ENCODE measurements at places on chromosomes 7 and 10.

GRCh38 chr10:31615129-31615528 is 296.1 kb downstream of the ZEB1 start:
- no peak for DNase-seq

- no peak for DNase-seq
Measured at GRCh38 chr7:16668978-16669377, 23.0 kb downstream of the BZW2 start.

- DNase-seq: no peak
Measured at GRCh38 chr7:39659356-39660013, 36.1 kb downstream of the RALA start.

GRCh38 chr7:94042381-94042780 is 38.2 kb upstream of the BET1 start:
- peak; percentile 21 for DNase-seq

DNA sequence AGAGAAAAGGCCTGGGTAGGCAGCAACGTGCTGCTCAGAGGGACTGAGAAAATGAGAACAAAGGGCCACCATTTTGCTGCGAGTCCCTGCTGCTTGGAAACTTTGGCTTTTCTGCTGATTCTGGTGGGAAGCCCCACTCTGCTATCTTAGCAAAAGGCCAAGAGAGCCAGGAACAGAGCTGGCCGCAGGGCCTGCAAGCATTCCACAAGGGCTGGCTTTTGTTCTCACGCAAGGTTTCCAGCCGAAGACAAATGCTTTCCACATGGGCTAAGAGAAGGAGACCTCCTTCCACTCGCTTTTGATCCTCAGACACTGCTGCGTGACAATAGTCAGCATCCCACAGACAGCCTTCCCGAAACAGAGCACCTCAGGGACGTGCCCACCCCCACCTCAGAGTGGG is 163.1 kb downstream of the ARHGAP12 start:
- no peak for DNase-seq

GRCh38 chr10:76428551-76429367 is 997.3 kb downstream of the LRMDA start:
- DNase-seq: no peak

GRCh38 chr10:44803862-44804261 is 107.3 kb upstream of the TMEM72 start:
- no peak for DNase-seq

- DNase-seq: no peak
Measured at GRCh38 chr10:49180444-49180860, 7.7 kb downstream of the TMEM273 start.

DNA sequence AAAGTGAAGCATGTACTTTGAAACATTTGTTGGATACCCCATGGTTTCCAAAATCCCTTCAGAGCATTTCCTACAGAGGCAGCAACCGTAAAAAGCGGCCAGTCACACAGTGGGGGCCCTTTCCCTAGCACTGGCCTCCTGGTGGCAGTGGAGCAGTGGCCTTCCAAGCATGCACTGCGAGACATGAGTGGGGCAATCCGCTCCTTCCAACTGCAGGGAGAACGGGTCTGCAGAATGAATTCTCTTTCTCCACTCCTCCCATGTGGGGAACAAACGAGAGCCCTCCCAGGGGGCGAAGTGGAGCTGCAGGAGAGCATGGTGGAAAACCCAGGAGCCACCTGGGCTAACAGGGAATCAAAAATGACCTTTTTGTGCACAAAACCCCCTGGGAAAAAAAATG is 542.9 kb upstream of the GALNT17 start:
- no peak for DNase-seq

DNA sequence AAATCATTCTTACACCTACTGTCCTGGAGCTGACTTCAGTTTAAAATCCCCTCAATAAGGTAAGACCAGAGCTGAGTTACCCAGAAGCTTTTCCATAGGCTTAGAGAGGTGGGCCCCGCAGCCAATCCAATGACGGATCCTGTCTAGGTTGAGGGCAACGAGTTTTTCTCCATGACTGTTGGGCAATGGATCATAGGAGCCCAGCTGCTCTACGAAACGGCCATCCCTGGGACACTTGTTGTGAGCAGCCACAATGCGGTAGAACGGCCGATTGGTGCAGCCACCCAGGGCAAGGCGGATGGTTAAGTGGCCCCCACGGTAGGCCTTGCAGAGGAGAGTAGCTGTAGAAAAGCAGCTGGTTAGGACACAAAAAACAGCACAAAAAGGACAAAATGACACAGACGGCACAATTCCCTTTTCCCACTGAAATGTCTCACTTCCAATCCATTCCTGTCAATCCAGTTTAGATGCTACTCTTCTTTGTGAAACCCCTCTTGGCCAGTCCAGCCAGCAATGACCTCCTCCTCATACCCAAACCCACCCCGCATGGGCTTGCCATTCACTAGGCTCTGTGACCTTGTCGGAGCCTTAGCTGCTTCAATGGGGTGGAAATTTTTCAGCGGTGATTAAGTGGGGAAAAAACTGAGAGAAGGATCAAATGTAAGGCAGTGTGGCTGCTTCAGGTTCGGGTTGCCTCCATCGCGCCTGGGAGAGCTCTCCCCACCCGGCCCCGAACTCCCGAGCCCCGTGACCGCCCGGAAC is 580 bp downstream of the MRPS16 start:
- DNase-seq: no peak

DNA sequence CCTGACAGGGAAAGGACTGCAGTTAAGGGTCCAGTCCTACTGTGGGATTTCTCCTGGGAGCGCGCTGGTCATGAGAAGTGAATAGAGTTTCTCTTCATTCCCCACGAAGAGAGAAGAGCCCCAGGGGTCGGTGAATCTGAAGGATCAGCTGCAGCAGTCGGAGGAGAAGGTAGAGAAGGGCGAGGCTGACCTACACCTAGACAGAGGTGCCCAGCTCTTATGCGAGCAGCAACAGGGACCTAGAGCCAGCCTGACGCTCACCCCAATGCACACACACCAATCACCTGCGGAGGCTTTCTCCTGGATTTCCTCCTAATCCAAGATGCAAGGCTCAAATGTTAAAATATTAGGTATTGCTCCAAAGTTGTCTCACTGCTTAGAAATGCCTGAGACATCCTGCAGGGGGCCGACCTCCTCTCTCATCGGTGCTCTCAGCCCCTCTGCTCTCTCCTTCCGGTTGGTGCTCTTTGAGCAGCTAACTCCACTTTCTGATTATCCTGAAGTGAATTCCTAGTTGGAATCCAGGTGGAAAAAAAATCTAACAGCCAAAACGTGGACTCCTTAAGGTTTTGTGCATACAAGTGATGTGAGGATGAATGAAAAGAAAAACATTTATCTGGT is 176.4 kb downstream of the AHR start:
- DNase-seq: no peak

DNA sequence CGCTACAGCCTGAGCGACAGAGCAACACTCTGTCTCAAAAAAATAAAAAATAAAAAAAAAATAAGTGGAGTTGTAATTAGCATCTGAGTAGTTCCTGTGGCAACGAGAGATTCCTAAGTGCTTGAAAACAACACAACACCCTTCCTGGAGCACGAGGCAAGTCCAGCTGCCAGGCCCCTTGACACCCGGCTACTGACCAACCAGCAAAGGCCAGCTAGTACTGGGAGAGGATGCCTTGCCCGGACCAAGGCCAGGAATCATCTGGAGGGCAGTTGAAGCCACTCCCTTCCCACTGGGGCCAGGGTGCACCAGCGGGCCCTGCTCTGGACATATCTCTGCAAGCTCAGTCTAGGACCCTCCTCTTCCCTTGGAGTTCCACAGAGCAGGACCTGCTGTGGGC is 536 bp downstream of the C10orf105 start:
- no peak for DNase-seq

DNA sequence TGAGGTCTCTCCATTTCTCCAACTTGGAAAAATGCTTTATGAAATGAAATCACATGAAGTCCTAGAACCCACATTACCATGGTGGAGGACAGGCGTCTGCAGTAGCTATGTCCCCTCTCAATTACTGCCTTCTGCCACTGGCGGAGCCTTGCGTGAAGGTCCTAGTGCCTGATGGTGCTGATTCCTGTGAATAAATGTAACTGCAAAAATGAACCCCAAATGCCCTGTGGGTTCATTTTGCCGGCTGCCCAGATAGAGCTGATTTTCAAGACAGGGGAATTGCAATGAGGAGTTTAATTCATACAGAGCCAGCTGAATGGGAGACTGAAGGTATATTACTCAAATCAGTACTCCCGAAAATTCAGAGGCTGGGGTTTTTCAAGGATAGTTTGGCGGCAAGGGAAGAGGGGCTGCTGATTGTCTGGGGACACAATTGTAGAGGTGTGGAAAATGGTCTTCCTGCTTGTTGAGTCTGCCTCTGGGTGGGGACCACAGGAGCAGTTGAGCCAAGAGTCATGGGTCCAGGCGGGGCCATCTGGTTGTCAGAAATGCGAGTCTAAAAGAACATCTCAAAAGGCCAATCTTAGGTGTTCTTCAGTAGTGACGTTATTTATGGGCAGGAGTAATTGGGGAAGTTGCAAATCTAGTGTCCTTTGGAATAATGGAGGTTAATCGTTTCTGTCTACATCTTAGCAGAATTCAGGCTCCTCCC is 13.5 kb downstream of the PRF1 start:
- no peak for DNase-seq

- no peak for DNase-seq
Measured at GRCh38 chr7:37283716-37284115, 164.9 kb downstream of the ELMO1 start.

- DNase-seq: no peak
Measured at GRCh38 chr7:157625973-157626742, 289.4 kb downstream of the DNAJB6 start.

- peak; percentile 44 for DNase-seq
Measured at GRCh38 chr10:105797234-105797890, 1156.3 kb downstream of the SORCS3 start.

- DNase-seq: no peak
Measured at GRCh38 chr7:121395494-121395960, 581 bp downstream of the FAM3C start.

- DNase-seq: no peak
Measured at GRCh38 chr10:125017547-125018298, 75.8 kb downstream of the ZRANB1 start.

GRCh38 chr10:13950543-13950939 is 363.8 kb downstream of the PRPF18 start:
- no peak for DNase-seq

DNA sequence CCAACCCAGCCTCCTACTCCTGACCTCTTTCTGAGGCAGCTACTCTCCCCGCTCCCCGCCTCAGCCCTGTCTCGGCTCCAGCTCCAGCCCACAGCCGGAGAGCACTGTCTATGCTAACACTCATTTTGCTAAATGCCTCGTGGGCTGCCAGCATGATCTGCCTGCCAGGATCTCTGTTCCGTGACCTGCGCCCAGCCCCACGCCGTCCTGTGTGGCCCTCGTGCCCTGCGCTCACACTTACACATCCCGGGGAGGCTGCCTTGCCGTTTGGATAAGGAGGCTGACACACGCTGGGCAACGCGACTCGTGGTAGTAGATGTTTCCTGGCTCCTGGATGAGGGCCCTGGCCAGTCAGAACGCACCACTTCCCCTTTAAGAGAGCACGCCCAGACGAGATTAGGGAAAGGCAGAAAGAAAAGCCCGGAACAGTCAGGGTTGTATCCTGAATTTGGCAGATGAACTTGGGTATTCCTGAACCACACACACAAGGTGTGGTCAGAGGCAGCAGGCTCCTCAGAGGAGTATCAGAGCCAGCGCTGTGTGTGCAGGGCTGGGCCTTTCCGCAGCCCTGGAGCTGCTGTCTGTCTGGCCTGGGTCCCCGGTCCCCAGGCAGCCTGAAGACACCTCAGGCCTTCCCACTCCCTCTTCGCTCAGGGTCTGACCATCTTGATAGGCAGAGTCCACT is 97.7 kb upstream of the EFCAB10 start:
- peak; percentile 28 for DNase-seq

DNA sequence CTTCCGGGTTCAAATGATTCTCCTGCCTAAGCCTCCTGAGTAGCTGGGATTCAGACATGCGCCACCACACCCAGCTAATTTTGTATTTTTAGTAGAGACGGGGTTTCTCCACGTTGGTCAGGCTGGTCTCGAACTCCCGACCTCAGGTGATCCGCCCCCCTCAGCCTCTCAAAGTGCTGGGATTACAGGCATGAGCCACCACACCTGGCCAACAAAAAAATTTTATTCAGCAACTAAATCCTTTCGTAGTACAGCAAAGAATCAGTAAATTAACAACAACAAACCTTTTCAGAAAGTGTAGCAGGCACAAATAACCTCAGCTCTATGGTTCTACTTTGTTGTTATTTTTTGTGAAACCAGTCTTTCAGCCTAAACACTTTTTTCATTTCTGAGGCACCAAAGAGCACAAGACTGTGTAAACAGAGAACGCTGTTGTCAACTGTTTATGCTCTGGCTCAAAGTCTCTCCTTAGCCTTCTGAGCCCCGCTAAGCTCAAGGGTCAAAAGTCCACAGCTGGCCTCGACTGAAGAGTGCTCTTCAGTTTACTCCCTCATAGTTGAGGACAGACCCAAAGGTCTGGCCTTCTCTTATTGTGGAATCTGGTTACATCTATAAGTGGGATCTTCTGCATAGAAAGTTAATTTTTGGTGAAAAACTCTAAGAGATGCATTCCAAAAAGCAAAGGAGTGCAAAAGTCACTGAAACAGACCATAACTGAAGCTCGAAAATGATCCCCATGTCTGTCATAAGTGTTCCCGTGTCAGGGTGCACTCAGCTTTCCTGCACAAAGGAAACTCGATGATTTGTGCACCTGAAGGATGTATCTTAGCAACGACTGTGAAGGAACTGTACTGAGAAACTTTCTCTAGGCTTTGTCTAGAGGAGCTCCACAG is 24.6 kb upstream of the DDX50 start:
- DNase-seq: no peak

DNA sequence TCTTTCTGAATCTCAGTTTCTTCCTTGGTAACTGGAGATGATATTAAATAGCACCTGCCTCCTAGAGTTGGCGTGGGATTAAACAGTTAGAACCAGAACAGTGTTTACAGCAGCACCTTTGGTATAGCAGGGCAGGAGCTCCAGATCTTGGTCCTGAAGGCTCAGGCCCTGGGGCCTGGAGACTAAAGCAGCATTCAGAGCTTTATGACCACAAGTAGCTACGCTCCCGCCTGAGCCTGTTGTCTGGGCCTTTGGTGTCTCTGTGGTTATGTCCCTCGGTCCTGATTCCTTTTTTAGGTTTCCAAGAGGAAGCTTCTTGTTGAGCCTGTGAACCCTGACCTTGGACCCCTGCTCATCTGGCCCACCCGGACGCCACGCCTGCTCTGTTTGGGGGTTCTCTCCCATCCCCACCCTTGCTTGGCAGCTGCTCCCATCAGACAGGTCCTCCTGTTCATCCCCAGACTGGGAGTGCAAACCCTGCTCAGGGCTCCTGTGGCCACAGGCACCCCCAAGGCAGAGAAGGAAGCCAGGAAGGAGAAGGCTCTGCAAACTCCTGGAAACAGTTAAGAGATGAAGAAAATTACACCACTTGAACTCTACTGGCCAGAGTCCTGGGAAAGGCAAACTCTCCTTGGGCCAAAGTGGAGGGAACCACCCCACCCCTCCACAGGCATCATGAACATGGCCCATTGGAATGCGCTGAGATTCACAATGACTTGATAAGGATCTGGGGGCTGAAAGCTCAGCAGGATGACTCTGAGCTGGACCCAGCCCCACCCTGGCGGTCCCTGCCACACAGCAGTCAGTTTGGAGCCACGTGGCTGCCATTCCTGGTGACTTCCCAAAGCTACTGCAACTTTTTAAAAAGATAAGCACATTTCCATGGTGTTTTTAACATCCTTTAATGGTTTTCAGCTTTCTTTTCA is 50.1 kb upstream of the TMEM72 start:
- no peak for DNase-seq
